ENCODE measurements at places on chromosomes 5 and 9.

GRCh38 chr5:148437249-148437648 lies 53.5 kb downstream of the FBXO38 start:
- DNase-seq, result no peak

DNA sequence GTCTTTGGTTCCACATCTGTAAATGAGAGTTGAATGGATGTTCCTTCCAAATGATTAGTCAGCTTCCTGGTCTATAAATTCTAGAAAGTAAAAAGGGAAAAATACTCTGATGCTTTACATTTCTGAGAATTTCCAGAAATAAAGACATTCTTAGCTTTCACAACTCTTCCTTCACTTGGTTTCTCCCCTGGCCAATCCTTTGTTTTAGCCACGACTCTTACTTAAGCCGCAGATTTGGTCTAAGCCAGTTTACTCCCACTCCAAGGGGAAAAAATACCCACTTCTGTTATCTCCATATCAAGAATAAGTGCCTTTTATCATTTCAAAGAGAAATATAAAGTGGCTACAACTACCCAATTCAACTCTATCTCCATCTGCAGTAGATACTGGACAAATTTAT lies 29.7 kb downstream of the PWWP2A start:
- DNase-seq, result no peak

DNA sequence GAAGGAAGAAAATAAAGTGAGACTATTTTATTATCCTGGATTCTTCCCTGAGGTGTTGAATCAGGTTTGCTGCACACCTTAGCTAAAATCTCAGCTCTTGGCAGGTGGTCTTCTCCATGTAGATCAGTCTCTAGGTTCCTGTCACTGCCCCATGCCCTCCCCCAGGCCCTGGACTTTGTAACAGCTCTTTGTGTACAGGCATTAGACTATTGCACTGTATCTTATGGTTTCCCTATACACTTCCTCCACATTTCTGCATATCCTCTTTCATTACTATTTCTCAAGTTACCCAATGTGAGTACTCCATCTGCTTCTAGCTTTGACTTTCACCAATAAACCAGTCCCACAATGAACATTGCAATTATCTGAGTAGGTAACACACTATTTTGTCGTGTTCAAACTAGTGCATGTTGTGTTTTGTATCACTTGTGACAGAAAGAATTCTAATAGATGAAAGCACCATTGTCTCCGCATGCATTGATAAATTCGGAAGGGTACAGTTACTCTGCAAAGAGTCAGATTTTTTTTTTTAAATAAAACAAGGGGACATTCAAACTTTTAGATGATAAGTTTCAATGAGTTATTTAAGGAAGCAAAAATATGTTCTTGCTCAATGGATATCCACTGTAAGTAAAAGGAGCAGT lies 1348.7 kb upstream of the C9orf72 start:
- DNase-seq, result no peak

DNA sequence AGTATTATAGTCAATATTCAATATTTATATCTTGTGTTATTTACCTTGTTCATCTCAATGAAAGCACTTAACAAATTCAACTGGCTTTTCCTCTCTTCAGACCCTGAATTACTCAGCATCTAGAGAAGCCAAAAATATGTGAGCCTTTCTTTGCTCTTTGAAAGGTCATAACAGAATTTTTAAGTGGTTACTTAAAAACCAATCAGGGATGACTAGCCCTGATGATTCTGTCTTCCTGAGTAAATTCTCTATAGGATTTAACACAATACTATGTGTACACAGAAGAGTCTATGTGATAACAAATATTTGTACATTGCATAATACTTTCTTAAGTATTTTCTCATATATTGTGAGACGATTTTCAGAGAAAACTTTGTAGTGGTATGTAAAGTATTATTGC lies 546.3 kb downstream of the MAT2B start:
- no peak for DNase-seq

DNA sequence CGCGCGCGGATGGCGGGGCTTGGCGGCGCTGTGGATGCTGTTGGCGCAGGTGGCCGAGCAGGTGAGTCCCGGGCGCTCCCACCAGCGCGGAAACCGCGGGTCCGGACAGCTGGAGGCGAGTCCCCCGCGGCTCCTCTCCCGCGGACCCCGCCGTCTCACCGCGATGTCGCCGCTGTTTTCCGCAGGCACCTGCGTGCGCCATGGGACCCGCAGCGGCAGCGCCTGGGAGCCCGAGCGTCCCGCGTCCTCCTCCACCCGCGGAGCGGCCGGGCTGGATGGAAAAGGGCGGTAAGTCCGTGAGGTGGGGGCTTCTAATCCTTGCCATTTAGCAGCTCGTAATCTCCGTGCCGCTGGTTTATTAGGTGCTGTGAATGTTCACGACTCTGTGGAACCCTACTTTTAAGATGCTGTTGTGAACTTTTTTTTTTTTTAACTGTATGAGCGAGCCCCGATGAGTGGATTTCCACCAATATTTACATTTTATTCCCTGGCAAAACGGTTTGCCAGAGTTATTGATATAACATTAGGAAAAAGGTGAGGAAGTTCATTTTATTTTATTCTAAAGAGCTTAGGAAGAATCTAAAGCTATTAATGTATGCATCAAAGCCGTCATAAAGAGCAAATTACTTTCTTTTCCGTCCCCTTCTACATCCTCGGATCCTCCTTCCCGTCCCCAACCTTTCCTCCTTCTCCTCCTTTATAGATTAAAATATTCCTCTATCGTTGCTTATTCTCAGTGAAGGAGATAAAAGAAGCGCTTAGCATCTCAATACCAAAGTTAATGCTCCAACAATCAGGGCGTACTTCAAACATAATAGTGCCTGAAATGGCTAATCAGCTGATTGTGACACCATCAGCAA lies 579 bp downstream of the ADAMTS16 start:
- DNase-seq, result peak; percentile 68

- no peak for DNase-seq
These were observed 1342.1 kb upstream of the C9orf72 start for GRCh38 chr9:28915202-28915930.

- no peak for DNase-seq
These were observed 52.3 kb downstream of the WDR36 start for GRCh38 chr5:111144352-111144930.

GRCh38 chr9:25857147-25857546 lies 178.9 kb upstream of the TUSC1 start:
- DNase-seq, result no peak

GRCh38 chr9:68470067-68470466 lies 70.6 kb downstream of the TMEM252 start:
- DNase-seq, result no peak

DNA sequence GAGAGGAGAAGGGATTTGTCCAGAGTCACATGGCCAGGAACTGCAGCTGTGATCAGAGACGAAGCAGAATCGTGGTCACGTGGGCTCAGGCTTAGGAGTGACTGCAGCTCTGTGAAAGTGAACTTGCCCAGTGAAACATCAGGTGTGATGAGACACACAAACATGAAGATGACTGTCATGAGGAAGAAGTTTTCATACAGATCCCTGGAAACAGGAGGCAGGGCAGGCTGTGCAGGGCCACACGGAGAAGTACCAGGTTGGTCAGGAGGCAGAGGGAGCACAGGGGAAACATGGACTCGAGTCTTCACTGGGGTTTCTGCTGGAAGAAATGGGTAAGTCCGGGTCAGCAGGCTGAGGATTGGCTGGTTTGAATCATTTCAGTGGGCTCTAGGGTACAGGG lies 64.1 kb downstream of the BARX1 start:
- DNase-seq, result no peak

DNA sequence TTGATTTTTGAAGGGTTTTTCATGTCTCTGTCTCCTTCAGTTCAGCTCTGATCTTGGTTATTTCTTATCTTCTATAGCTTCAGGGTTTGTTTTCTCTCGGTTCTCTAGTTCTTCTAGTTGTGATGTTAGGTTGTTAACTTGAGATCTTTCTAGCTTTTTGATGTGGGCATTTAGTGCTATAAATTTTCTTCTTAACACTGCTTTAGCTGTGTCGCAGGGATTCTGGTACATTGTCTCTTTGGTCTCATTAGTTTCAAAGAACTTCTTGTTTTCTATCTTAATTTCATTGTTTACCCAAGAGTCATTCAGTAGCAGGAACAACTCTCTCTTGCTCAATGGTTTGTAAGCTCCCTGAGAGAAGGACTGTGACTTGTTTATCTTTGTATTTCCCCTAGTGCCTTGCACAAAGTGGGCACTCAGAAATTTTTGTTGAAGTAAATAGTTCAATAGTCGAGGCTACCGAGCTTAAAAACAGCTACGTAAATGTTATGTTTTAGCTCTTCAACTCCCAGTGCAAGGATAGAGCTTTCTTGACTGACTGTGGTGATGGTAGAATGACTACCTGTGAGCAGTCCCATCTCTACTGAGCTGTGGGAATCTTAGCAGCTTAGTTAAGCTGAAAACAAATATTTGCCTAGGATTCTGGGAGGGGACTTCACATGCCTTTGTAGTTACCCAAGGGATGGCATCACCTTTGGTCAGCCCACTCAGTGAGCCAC lies 225.8 kb upstream of the ELL2 start:
- DNase-seq, result no peak

DNA sequence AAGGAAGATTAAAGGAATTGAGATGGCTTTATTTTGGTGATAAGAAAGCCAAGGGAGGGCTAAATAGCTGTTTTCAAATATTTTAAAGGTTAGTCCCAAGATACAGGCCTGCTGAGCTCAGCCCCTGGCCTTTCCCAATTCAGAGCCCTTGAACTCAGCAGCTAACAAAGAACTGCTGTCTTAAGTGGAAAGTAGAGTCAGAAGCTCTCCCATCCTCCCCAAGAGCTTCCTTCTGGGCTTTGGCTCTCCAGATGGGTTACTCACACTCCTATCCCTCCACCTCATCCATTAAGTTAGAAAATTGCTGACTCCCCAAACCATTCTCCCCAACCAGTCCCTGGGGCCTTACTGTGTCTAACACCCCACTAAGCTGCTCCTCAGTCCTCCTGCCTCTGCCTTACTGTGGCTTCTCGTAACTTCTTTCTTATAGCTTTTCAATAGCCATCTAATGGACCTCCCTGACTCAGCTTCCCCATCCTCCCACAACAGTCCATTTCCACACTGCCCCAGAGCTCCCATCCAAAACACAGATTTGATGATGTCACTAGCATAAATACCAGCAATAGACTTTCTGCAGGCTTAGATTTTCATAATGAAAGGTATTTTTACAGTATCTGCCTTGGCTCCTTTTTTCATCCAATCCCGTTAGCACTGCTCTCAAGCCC lies 239.1 kb downstream of the ENC1 start:
- no peak for DNase-seq

GRCh38 chr5:127930311-127930710 lies 153.3 kb upstream of the SLC12A2 start:
- DNase-seq, result no peak

- no peak for DNase-seq
These were observed 4.4 kb upstream of the IL3 start for GRCh38 chr5:132055808-132056609.

DNA sequence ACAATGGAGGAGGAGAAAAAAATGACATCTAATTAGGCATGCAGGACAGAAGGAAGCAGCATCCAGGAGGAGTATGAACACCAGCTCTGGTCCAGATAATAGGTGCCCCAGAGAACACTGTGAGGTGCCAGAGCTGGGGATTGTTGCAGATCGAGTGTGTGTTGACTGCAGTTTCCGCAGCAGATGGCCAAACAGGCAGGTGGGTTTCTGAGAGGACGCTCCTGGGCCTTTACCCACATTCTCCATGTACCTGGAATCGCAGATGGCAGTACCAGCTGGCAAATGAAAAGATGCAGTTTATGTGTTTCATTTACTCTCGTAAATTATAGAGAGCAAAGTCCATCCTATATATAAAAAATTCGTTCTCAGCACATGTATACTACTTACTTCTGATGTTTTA lies 182.2 kb upstream of the ISL1 start:
- no peak for DNase-seq

- DNase-seq, result no peak
These were observed 46.0 kb upstream of the COL15A1 start for GRCh38 chr9:98897745-98898144.

GRCh38 chr9:78539904-78540303 lies 243.0 kb downstream of the PSAT1 start:
- DNase-seq, result no peak

GRCh38 chr5:112923148-112923917 lies 1.3 kb upstream of the REEP5 start:
- DNase-seq, result no peak

GRCh38 chr9:131324736-131325679 lies 35.5 kb downstream of the PLPP7 start:
- DNase-seq, result no peak

DNA sequence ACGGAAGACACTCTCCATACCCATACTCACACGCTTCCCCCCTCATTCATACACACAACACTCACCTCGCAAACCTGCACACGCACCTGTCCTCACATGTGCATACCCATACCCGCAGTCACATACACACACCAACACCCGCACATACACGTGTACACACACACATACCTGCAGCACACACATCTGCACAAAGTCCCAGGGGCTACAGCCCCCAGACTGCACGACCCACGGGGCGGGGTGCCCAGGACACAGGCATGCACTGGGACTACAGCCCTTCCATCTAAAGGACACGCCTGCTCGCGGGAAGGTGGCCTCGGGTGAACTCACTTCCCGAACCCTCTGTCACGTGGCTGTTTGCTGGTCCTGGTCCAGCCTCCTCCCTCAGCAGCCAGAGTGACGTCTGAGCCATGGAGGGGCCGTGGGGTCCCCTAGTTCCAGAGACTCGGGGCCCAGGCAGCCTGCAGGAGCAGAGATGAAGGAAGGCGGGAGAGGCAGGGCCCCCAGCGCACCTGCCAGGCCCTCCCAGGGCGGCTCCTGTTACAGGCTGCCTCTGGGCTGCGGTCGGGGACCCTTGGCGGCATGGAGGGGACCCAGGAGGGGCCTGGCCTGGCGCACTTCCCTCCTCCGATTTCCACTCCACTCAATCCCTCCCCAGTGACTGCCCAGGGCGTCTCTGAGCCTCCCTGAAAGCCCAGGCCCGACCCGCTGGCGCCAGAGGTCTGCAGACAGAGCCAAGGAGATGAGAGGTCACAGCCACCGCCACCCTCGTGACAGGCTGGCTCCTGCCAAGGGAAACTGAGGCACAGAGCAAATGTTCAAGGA lies 8.1 kb downstream of the SLC12A7 start:
- no peak for DNase-seq

DNA sequence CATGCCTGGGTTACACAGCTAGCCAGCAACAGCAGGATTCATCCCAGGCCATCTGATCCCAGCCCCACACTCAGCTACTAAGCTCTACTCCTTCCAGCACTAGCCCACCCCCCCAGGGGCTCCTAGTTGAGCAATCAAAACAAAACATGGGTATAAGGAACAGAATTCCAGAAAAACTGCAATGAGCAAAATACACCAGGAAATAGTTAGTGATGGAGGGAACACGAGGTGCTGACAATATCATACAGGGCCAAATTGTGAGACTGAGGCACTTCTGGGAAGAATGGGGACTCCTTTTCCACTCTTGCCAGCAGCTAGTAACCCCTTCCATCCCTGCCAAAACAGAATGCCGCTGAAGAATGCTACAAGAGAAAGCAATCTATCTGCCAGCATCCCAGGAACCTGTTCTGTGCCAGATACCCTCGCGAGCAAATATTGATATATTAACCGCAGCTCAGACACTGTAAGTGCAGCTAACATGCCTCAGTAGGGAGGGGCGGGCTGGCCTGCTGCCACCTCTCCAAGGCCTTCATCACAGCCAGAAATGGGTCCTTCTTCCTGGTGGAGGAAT lies 161.4 kb downstream of the SLIT3 start:
- DNase-seq, result no peak

- no peak for DNase-seq
These were observed 12.2 kb downstream of the MEGF9 start for GRCh38 chr9:120702075-120702474.

- no peak for DNase-seq
These were observed 111.0 kb upstream of the SLC25A48 start for GRCh38 chr5:135723491-135723890.

GRCh38 chr5:16935231-16936149 lies 598 bp downstream of the MYO10 start:
- no peak for DNase-seq

- no peak for DNase-seq
These were observed 210.7 kb upstream of the ANKRD55 start for GRCh38 chr5:56443826-56444225.

Data from neural progenitor cell (in vitro differentiated cells).